ENCODE measurements at places on chromosomes 2 and 18. TPM values are rescaled to one million over a fixed set of nuclear protein-coding genes. Genes with fewer than 3 reads are reported as not detected.
A peak's percentile ranks its signal among the peaks of the same experiment; 100 is the strongest.

Gene PLB1
- total RNA-seq = 0.26 TPM

Gene SNRNP27
- 19.2 TPM for total RNA-seq

DNA sequence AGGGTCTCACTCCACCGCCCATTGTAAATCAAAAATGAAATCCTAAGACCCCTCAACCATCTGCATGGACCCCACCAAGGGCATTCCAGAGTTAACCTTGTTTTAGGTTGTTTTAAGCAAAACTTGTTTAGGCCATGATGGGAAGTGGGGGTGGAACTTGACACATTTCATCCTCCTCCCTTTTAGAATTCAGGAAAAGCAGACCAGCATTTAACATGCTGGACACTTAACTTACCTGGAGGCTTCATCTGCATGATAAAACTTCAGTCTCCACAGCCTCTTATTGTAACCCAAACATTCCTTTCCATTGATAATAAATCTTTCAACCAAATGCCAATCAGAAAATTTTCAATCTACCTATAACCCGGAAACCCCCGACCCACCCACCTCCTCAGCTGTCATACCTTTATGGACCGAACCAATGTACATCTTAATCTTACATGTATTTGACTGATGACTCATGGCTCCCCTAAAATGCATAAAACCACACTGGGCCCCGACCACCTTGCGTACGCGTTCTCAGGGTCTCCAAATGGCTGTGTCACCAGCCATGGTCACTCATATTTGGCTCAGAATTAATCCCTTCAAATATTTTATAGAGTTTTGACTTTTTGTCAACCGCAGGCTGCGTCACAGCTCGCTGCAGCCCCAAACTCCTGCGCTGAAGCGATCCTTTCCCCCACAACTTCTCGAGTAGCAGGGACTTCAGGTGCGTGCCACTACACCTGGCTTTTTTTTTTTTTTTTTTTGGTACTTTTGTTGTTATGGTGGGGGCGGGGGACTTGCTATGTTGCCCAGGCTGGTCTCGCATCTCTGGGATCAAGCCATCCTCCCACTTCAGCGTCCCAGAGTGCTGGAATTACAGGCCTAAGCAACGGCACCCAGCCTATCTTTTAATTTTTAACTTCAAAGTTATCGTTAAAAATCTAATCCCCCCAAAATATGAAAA is 917 bp downstream of the MPPE1 start:
- no peak for DNase-seq

GRCh38 chr2:209324281-209324680 is 99.6 kb upstream of the MAP2 start:
- DNase-seq = no peak

GRCh38 chr2:44429034-44429433 is 67.3 kb downstream of the CAMKMT start:
- DNase-seq = peak; percentile 19

- DNase-seq = no peak
These were observed 134.5 kb upstream of the DDX18 start for GRCh38 chr2:117679952-117680351.

GRCh38 chr2:28977176-28977875 is 3.8 kb upstream of the TOGARAM2 start:
- no peak for DNase-seq

DNA sequence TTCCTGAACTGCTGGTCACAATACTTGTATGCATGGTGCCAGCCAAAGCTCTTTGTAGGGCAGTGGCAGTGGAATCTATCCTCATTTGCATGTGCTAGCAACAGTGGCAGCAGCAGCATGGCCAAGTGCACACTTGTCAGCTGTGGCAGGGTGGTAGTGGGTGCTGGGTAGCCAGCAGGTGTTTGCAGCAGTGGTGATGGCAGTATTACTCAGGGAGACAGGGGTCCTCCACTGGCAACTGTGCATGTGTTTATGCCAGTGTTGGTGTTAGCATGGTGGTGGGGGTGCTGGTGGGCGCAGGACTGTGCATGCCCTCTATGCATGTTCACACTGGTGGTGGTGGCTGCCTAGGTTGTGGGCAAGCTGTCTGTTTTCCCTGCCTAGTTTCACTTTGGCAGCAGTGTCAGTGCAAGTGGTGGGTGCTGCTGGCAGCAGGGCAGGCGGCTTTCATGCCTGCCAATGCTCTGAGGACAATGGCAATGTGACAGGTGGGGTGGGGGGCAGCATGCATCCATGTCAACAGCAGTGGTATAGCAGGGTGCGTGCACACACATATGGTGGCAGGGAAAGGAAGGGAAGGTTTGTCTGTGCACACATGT is 41.2 kb downstream of the GALNT13 start:
- no peak for DNase-seq

DNA sequence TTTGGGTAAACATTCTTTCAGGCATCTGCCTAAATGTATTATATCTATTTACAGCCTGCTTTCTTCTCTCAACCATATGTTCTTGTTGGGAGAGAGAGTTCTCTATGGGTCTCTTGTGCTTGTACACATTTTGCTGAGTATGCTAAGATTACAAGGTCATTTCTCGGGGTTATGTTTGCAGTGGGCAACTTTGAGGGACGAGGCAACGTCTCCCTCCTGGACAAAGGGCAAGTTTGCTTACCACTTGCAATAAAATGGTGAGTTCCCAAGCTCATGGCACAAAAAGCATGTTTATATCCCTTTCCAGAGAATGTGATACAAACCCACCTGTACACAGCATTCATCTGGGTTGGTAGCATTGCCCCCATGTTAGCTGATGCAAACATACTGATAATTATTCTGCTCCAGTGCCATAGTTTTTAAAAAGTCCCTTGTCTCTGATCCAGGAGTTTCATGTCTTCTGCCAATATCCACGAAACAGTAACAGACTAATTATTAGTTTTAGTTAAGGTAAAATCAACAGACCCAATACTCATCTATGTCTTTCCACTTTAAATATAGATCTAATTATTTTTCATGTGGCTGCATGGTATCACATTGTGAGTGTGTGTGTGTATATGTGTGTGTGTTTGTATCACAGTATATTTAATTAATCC is 84.2 kb upstream of the MAPK4 start:
- no peak for DNase-seq
